Activated T-cell treated with anti-CD3 and anti-CD28 coated beads for 4 hours (primary cell): ENCODE measurements at places on chromosomes 16 and 17.
A peak's percentile ranks its signal among the peaks of the same experiment; 100 is the strongest.

DNA sequence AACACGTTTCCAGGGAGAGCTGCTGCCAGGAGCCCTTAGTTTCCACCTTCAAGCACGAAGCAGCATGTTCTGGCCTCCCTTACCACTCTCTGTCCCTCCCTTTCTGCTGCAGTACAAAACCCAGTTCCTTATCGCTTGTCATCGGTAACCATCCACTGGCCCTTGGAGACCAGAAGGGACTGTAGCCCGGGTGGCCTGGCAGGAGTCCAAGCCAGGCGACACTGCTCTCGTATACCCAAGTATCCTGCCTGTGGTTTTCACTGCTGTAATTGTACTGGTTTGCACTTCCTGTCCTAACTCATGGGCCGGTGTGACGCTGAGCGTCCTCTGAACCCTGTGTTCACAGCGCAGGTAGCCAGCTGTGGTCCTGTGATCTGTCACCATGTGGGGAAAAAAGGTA lies 81.1 kb downstream of the MAF start:
- DNase-seq = no peak

GRCh38 chr16:3655396-3656159 lies 1.1 kb downstream of the DNASE1 start:
- no peak for DNase-seq

GRCh38 chr16:28092721-28093384 lies 29.3 kb upstream of the GSG1L start:
- no peak for DNase-seq

DNA sequence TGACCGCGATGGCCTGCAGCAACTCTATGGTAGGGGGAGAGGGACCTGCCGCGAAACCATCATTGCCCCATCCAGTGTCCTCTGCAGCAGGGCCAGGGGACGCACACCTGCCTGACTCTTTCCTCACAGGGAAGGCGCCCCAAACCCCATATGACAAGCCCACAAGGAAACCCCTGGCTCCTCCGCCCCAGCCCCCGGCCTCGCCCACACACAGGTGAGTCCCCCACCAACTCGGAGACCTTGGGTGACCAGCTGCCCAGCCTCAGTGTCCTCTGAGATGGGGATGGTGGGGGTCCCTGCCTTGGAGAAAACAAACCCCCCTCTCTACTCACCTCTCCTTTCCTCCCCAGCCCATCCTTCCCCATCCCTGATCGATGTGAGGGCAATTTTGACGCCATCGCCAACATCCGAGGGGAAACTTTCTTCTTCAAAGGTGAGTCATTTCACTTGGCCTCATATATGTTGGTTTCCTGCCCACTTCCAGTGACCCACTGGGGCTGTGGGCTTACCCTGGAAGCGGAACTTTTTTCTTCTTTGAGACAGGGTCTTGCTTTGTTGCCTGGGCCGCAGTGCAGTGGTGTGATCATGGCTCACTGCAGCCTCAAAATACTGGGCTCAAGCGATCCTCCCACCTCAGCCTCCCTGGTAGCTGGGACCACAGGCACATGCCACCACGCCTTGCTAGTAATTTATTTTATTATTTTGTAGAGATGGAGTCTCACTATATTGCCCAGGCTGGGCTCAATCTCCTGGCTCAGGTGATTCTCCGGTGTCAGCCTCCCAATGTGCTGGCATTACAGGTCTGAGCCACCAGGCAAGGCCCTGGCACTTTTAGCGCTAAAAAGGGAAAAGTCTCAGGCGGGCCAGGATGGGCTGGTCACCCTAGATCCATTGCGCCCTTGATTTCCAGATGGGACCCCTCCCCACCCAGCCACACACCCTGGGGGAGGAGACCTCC lies 8.0 kb upstream of the IL32 start:
- DNase-seq = no peak

- DNase-seq = no peak
These were observed 4.1 kb downstream of the IL4R start for GRCh38 chr16:27317738-27318391.

DNA sequence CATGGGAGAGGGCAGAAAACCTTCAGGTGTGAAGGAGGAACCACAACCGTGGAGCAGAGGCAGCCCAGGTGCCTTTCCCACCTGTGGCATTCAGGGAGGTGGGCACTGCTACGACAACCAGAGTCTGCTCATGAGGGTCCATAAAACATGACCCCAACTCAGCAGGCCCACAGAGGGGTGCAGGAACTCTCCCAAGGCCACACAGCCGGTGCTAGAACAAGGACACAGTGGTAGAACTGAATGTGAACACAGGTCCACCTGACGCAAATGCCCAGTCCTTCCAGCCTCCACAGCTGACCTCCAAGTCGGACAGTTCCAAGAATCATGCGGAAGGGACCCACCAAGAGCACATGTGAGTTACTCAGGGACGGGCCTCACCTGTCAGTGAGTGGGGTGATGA lies 76.4 kb downstream of the DNAH17 start:
- DNase-seq = no peak

GRCh38 chr17:13074026-13074425 lies 56.2 kb upstream of the ELAC2 start:
- DNase-seq = no peak

DNA sequence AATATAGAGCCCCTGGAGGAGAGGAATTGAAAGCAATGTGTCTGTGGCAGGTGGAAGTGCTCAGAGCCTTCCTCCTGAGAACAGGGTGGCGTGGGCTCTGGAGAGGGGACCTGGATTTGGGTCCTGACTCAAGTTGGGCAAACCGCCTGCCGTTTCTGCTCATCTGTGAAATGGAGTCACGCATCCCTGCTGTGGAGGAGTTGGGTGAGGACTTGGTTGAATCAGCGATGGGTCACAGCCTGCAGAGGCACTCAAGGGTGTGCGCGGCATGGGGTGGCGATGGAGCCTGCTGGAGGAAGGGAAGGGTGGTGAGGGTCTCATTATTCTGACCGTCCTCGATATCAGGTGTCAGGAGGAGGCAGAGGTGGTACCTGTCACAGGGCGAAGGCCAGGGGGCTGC lies 3.1 kb downstream of the ADAD2 start:
- no peak for DNase-seq

GRCh38 chr17:7440113-7440833 lies 961 bp downstream of the FGF11 start:
- no peak for DNase-seq

DNA sequence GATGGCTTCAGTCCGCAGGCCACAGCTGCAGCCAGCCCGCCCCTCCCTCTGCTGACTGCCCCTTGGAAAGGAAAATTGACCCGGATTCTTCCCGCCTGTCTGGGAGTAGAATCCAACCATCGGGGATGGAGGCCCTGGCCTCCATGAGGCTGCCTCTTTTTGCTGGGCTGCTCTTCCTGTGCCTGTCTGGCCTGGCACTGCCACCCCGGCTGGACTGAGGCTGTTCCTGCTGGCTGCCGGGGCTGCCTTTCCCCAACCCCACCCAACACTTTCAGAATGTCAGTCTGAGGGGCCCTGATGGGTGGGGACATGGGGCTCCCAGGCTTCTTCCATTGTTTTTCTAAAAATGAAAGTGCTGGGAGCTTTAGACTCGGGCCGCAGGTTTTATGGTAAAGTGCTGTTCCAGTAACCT lies 7.3 kb downstream of the BAHCC1 start:
- DNase-seq = no peak

GRCh38 chr16:635573-636205 lies 416 bp downstream of the METTL26 start:
- no peak for DNase-seq

- DNase-seq = no peak
These were observed 42.8 kb downstream of the MEAK7 start for GRCh38 chr16:84461413-84462295.

DNA sequence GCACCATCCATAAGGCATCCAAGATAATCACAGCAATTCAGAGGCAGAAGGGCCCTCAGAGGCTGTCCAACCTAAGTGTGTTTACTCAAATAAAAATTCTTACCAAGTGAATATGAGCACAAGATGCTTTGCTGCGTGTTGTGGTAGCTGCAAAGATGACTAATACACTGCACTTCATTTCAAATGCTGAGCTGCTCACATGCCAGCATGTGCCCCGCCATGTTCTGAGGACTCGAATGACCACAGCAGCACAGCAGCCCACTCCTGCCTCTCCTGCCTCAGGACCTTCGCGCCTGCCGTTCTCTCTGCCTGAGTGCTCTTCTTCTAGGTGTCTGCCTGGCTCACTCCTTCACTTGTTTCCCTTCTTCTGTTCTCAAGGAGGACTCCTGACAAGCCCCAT lies 19.0 kb downstream of the PIK3R5 start:
- DNase-seq = no peak

GRCh38 chr17:57880086-57880456 lies 30.2 kb upstream of the MRPS23 start:
- peak; percentile 14 for DNase-seq

GRCh38 chr16:67163164-67163998 lies 1.2 kb upstream of the HSF4 start:
- DNase-seq = no peak

DNA sequence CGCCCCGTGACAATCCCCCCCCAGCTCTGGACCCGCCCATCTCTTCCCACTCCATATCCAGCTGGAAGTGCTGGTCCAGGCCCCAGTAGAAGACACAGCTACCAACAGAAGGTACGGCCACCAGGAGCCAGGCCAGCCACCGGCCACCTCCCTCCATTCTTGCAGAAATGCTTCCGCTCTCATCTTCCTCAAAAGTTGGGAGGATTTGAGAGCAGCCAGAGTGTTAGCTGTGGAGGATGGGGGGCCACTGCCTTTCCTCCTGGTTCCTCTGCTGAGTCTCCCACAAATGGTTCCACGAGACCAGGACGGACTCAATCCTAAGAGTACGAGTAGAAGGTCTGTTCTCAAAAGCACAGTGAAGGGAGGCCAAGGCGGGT lies 78.3 kb downstream of the GAS7 start:
- no peak for DNase-seq

DNA sequence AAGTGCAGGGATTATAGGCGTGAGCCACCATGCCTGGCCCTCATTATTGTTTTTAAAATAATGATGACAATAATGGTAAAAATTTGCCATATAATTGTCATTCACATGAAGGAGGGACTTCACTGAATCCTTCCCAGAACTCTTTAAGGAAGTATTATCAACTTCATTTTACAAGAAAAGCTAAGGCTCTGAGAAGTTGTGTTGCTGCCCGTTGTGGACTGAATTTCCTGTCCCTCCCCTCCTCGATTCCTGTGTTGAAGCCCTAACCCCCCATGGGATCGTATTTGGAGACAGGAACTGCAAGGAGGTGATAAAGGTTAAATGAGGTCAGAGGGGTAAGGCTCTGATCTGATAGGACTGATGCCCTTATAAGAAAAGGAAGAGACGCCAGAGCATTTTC lies 458.0 kb downstream of the HAPSTR1 start:
- no peak for DNase-seq

- DNase-seq = peak; percentile 39
These were observed 34.7 kb upstream of the RBBP6 start for GRCh38 chr16:24504472-24505345.

GRCh38 chr17:77248216-77249114 lies 107.7 kb downstream of the SEC14L1 start:
- DNase-seq = no peak

DNA sequence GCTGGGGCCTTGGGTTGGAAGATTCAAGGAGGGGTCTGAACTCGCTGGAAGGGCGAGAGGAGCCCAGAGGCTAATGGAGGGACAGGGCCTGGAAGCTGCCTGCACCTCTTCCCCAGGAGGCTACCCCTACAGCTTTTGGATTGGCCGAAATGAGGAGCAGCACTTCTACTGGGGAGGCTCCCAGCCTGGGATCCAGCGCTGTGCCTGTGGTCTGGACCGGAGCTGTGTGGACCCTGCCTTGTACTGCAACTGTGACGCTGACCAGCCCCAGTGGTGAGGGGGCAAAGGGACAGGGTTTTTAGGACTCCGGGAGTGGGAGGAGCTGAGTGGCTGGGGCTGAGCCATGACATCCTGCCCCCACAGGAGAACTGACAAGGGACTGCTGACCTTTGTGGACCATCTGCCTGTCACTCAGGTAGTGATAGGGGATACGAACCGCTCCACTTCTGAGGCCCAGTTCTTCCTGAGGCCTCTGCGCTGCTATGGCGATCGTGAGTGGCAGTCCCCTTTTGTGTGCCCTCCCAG lies 8.8 kb downstream of the CNTNAP1 start:
- no peak for DNase-seq

DNA sequence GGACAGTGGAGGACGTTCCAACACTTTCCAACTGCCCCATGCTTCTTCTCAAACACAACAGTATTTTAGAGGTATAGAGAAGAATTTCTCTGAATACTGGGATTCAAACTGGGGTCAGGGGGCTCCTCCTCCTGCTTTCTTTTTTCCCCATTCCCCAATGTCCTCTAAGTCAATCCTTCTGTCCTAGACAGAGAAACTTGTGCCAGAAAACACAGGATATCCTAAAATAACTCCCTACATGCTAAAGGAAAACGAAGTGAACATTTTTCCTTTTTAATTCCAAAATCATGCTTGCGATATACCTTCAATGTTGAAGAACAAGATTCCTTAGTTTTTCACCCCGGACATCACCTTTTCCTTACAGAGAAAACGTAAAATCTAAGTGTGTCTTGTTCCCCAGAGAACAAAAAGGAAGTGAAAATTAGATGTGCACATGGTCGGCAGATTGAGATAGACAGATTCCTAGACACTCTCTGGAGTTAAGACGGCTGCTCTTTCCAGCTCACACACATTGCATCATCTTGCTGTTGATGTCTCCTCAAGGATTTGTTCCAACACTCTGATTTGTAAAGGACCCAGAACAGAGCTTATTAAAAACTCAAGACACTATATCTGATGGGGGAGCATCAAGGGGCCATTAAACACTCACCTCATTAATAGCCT lies 228.2 kb downstream of the GRIN2A start:
- no peak for DNase-seq

- DNase-seq = no peak
These were observed 1.0 kb upstream of the MYO18A start for GRCh38 chr17:29181226-29181625.

DNA sequence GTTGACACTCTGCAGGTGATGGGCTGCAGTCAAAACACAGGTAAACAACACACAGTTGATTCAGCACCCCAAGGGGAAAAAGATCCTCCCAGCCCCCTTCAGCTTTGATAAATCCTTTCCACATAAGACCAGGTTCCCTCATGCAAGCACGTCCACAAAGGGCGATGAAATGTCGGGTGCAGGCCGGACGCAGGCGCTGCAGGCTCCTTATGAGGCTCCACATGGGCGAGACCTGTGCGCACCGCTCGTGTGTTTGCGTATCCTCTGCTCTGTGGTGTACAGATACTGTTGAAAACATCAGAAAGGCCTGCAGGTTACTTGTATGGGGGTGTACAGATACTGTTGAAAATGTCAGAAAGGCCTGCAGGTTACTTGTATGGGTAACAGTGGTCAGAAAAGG lies 14.4 kb upstream of the ZNF750 start:
- no peak for DNase-seq
